ENCODE measurements at places on chromosomes 3 and 15. TPM values are rescaled to one million over a fixed set of nuclear protein-coding genes. Genes with fewer than 3 reads are reported as not detected.

The GASK1A gene
- total RNA-seq = not detected

The GUCA1C gene
- total RNA-seq = not detected

- peak; percentile 51 for DNase-seq
These were observed 1.7 kb downstream of the IP6K2 start for GRCh38 chr3:48715174-48715800.

- peak; percentile 10 for DNase-seq
These were observed 2.6 kb downstream of the ITIH4 start for GRCh38 chr3:52827866-52828376.

GRCh38 chr15:85179700-85180099 is 198.0 kb downstream of the PDE8A start:
- no peak for DNase-seq

GRCh38 chr3:127760361-127760760 is 62.0 kb downstream of the MGLL start:
- no peak for DNase-seq

All from dermis blood vessel endothelial cell (primary cell).